Stimulated activated naive CD4-positive, alpha-beta T cell (primary cell): ENCODE measurements at places on chromosomes 4 and X.

- DNase-seq, result no peak
Observed at GRCh38 chr4:77026322-77026704, 49.5 kb downstream of the CCNI start.

DNA sequence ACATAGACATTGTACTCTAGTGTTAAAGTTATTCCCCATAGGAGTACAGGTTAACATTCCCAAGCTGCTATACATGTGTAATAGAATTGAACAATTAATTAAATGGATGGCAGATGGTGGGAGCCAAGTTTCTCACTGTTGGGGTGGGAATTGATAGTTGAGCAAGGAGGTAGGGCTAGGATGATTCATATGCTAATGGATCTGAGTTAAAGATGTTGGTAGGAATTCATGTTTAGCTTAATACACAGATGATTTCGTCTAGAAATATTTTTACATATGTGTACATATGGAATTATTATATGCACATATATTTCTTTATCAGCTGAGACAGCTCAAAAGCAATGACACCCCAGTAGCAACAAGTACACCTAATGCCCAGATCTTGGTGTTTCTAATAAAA, 26.1 kb upstream of the PAPSS1 start:
- no peak for DNase-seq

GRCh38 chr4:85717847-85718246, 242.9 kb downstream of the ARHGAP24 start:
- no peak for DNase-seq

DNA sequence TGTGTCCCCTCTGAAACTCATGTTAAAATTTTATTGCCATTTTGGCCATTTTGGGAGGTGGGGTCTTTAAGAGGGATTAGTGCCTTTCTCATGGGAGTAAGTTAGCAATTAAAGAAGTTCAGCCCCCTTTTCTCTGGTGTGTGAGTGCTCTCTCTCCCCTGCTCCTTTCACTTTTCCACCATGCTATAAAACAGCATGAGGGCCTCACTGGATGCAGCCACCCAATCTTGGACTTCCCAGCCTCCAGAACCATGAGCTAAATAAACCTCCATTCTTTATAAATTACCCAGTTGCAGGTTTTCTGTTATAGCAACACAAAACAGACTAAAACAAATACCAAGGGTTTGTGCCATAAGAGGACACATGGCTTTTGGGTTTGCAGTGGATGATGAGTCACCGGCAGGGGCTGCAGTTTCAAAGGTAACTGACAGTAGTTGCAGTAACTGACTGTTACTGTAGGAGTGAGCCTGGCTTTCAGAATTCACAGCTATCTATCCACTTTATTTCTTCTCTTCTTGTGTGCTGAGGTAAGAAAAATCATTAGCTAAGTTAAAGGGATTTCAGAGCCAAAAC, 121.5 kb downstream of the PPEF1 start:
- no peak for DNase-seq

GRCh38 chr4:167025670-167026069, 208.6 kb downstream of the SPOCK3 start:
- DNase-seq, result no peak

- no peak for DNase-seq
Observed at GRCh38 chrX:149371986-149372385, 133.1 kb downstream of the IDS start.

- DNase-seq, result no peak
Observed at GRCh38 chr4:56575820-56576429, 70.3 kb downstream of the ARL9 start.

DNA sequence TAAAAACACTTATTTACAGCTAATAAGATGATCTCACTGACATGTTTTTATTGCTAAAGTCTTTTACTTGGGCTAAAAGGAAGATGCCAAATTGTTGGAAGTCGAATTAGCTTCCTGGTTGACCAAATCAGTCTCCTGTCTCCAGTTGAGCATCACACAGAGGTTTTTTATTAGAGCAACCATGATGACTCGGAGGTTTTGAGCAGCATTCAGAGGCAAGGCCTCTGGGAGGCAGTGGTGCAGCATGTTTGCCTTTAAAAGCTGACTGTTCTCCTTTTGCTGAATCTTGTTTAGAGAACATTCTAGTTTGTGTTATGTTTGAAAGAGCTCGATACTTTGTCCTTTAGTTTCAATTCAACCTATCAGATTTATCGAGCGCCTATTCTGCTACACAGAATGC, 2.1 kb downstream of the UCHL1 start:
- no peak for DNase-seq
